ENCODE measurements at places on chromosomes 7 and 10.

DNA sequence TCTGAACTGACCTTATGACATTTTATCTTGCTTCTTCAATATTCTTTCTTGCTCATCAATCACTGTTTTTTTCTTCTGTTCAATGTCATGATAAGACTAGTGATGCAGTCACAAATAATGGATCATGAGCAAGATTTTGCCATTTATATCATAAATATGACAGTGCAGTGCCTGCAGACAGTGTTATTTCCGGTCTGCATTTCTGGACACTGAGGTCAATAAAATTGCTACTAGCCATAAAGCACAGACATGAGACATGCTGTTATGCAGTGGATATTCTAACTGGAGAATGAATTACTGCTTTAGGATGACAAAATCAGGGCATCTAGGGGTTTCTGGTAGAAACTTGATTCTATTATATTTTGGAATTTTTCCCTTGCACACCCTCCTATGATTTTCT is 1509.7 kb upstream of the LRRTM3 start:
- DNase-seq: no peak

GRCh38 chr7:12470930-12471329 is 67.3 kb upstream of the VWDE start:
- no peak for DNase-seq

- DNase-seq: no peak
Observed at GRCh38 chr10:74927701-74928100, 101.3 kb downstream of the KAT6B start.

- no peak for DNase-seq
Observed at GRCh38 chr7:30087371-30087770, 47.4 kb upstream of the MTURN start.

GRCh38 chr7:33400214-33400538 is 270.8 kb downstream of the BBS9 start:
- DNase-seq: no peak

DNA sequence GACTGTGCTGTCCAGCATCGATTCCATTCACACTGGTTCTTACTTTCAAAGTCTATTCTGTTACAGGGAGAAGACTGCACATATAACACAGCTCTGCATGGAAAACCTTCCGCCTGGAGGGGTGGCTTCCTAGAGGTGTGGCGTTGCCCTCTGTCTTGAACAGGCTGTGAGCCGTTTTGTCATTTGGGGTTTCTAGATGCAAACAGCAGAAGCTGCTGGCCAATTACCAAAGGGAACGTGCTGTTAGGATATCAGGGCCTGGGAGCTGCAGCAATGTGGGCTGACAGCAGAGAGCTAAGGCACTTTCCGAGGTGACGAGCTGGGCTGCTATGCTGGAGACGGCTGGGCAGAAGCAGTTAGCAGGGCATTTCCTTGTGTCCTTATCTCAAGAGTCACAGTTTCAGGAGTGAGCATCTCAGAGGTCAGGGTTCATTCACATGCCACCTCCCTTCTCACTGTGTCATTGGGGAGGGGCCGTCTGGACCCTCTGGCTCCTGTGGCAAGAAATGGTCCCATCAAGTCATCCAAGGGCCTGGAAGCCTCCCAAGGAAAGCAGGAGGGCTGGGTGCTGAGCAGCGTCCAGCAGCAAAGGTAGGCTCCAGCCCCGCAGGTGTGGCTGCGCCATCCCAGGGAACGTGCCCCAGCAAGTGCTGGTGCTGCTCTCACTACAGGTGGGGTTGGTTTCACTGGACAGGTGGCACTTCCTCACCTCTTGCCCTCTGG is 106.5 kb downstream of the WDR37 start:
- no peak for DNase-seq

DNA sequence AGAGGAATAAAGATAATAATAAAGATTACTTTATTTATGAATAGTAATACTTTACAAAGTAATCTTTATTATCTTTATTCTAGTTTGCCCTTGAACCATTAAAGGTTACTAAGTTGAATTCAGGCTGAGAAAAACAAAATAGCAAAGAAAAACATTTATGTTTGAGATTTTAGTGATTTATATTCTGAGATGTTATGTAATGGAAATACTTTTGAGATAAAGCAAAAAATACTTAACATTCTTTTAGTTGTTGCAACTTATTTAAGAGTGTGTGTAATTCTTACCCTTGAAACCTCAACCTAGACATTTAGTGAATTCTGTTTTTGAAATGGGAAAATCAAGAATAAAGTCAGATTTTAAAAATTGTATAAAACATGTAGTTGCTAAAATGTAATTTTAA is 40.0 kb downstream of the MINPP1 start:
- DNase-seq: no peak

DNA sequence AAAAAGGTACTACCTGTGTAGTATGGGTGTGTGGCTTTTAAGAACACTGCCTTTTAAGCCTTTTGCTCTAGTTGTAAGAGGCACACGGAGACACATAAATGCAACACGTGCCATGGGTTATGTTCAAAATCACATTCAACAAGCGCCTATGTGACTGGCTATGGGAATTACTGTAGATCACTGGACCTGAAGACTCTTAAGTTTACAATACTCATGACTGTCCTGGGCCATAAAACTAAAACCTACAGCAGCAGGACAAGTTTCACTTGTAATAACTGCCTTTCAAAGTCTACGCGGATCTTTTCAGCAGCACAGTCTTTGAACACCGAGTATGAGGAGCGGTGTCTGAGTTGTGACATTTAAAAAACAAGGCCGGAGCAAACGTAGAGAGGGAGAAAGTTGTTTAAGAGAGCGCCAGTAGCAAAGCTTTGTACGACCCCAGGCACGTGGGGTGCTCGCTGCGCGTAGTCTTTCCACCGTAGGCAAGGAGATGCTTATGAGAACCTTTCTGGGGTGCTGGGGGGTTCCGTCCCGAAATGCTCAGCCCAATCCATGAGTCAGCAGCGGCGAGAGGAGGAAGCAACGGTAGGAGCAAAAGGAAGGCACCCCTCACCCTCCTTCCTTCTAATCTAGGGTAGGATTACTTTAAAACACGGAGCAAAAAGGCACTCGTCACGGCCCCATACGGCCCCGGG is 662 bp downstream of the DNAJC2 start:
- DNase-seq: no peak

DNA sequence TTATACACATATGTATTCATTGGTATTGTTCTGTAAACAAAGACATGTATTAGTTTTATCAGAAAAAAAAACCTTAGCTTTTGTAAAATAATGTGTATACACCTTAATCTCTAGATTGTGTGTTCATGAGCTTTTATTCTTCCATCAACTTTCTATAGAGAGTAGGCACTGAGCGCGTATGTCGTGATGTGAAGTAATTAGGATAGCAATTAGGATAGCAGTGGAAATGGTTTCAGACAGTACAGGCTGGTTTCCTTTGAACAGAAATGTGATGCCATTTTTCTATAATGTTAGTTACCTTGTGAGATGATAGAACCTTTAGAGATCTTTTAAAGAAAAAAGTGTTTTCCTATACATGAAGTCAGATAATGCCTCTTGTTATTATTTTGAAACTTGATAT is 237.7 kb upstream of the LRRN3 start:
- DNase-seq: no peak

- no peak for DNase-seq
Observed at GRCh38 chr7:8481752-8482446, 48.5 kb downstream of the NXPH1 start.

GRCh38 chr10:3737864-3738263 is 47.1 kb downstream of the KLF6 start:
- DNase-seq: no peak

GRCh38 chr10:109183366-109183765 is 739.9 kb downstream of the XPNPEP1 start:
- no peak for DNase-seq

- DNase-seq: no peak
Observed at GRCh38 chr10:30686708-30687107, 57.2 kb upstream of the LYZL2 start.

DNA sequence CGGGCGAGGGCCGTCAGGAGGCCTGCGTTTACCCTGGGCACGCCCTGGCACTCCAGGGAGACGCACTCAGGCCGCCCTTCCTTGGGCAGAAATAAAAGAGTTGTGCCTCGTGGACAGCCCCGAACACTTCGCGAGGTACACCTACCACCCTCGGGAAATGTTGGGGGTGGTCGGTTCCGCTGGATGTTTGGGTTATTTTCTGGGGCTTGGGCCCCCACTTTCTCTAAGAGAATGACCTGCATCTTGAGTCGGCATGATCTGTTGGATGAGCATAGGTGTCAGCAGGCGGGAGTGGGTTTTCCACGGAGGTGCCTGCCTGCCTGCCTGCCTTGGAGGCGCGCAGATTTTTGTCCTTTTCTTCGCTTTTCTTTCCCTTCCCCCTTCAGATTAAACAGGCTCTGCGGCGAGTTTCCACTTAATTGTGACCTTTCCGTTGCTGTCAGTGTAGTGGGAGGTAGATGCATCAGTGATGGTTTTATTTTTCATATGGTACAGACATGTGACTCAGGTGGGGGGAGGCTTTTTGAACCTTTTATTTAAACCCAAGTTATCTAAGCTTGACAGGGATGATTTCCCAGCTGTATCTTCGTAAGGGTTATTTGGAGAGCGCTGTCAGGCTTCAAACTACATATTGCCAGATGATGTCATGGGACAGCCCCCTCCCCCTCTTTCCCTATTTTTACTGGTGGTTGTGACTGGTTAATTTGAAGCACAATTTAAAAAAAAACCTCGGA is 661 bp downstream of the HECTD2 start:
- no peak for DNase-seq

GRCh38 chr10:99460070-99460469 is 29.6 kb upstream of the GOT1 start:
- no peak for DNase-seq

DNA sequence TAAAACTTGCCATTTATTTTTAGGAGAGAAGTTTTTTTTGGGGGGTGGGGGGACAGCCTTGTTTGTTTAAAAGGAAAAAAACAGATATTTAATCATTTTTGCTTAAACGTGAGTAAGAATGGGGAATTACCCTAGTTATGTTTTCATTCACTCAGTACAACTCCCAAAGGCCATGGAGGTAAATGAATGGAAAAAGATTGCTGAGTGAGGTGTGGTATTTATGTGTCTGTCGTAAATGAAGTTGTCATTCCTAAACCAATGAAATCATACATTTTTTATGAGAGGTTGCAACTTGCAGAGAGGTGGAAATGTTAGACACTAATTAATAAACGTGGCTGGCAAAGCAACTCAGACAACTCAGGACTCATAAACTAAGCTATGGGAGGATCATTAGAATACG is 218.1 kb downstream of the CELF2 start:
- DNase-seq: no peak

- DNase-seq: no peak
Observed at GRCh38 chr7:30434140-30434799, 44.3 kb downstream of the NOD1 start.

GRCh38 chr10:69411476-69411875 is 5.2 kb downstream of the TACR2 start:
- no peak for DNase-seq

- no peak for DNase-seq
Observed at GRCh38 chr10:21488246-21488956, 37.1 kb downstream of the SKIDA1 start.

DNA sequence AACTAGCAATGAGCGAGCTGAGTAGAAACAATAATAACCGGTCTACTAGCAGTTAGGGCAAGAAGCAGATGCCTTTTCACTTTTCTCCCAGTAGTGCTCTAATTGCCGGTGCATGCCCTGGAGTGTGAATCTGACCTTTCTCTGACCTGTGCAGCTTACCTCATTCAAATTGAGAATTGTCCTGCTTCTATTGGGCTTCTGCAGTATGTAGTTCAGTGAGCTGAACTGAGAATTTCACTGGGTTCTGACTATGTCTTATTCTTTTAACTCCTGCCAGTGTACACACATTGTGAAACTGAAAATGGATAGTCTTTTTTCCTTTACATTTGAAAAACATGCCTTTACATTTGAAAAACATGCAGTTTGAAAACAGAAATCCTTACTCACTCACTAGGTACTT is 157.9 kb upstream of the GRM3 start:
- no peak for DNase-seq

GRCh38 chr7:68601826-68602225 is 996.4 kb upstream of the AUTS2 start:
- no peak for DNase-seq

DNA sequence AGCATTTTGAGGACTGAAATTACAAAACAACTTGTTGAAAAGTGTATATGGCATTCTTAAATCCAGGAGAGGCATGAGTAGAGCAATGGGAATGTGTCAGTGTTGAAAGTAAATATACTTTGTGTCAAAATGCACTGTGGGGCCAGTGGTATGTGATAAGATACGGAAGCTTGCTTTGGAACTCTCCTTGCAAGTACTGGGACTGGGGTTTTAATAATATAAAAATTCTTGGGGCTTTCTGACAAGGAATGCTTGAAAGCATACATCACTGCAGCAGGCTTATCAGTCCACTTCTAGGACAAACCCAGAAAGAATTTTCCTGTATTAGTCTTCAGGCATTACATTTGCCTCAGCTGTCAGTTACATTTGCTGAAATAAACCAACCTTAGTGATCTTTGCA is 472.8 kb upstream of the FZD8 start:
- no peak for DNase-seq

DNA sequence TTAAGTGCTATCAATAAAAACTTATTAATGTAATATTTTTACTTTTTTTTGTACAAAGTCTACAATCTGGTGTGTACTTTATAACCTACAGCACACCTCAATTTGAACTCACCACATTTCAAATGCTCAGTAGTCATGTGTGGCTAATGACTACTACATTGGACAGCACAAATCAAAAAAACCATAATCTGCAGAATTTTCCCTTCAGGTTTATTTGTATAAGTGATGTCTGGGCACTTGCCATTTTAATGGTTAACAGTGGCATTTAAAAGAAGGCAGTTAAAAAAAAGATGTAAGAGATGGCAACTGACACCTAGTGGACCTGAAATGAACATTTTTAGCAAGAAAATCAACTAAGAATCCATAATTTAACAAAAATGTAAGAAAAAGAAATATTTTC is 124.6 kb upstream of the NRBF2 start:
- DNase-seq: no peak

GRCh38 chr10:46305079-46305818 is 18.5 kb downstream of the ANTXRL start:
- no peak for DNase-seq

GRCh38 chr7:14691597-14692203 is 210.9 kb downstream of the DGKB start:
- DNase-seq: no peak

- DNase-seq: no peak
Observed at GRCh38 chr7:151404216-151405011, 5.4 kb downstream of the WDR86 start.

DNA sequence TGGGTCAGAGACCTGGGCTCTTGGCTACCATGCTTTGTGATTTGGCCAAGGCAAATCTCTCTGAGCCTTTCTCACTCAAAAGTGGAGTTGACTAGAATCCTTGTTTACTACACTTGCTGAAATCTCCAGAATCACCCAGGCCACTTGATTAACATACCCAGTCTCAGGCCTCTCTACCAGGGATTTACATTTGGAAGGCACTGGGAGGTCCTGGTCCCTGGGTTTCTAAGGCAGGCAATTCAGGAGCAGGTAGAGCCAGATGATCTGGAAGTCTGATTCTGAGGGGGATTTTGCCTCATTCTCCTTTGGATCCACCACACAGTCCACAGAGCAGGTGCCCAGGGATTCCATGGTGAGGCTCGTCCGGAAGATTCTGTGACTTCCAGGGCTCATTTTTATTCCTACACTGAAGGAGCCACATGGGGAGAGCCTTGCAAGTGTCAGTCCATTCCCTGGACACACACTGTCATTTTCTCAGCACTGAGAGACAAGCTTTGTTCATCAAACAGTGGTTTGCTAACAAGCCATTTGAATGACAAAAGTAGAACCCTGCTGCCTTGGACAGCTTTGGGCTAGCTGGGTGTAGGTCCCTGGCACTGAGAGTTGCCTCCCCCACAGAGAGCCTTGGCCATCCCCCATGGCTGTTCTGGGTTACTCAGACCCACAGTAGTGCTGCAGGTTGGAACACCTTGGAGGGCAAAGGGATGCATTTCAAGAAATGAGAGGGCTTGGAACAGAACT is 74.2 kb downstream of the NOC3L start:
- no peak for DNase-seq

Data from NCI-H1436 treated with DMSO at 0.1 percent for 48 hours (cell line).